Daoy (cell line): ENCODE measurements at places on chromosomes 7 and 10. TPM values are rescaled to one million over a fixed set of nuclear protein-coding genes. Genes with fewer than 3 reads are reported as not detected.

Gene TFPI2
- 108 and 113 TPM in 2 replicates for total RNA-seq

Gene PNLIP
- not detected in 2 replicates for total RNA-seq

Gene PARD3
- total RNA-seq: 29.7 and 48.8 TPM in 2 replicates

Gene HIBADH
- total RNA-seq: 49.8 and 62.7 TPM in 2 replicates

Gene C10orf53
- total RNA-seq: not detected in 2 replicates

Gene PPP1R3C
- 0.54 and 0.74 TPM in 2 replicates for total RNA-seq

Gene SGCE
- 21.9 and 31.5 TPM in 2 replicates for total RNA-seq

Gene SORCS3
- total RNA-seq: not detected in 2 replicates

Gene OGDH
- total RNA-seq: 66.7 and 77.5 TPM in 2 replicates

Gene DLX5
- total RNA-seq: 0.34 and 1.3 TPM in 2 replicates

Gene SEMA3D
- 0.95 and 1.8 TPM in 2 replicates for total RNA-seq

Gene TMEM229A
- total RNA-seq: not detected in 2 replicates

Gene SUPV3L1
- 23.0 and 24.9 TPM in 2 replicates for total RNA-seq

Gene CREM
- total RNA-seq: 29.4 and 30.2 TPM in 2 replicates
